ENCODE measurements at places on chromosomes 12 and 14. TPM values are rescaled to one million over a fixed set of nuclear protein-coding genes. Genes with fewer than 3 reads are reported as not detected.

Gene SMOC1
- not detected for total RNA-seq

Gene PLXNC1
- total RNA-seq = 0.16 TPM

Gene FRMD6
- total RNA-seq = 404 TPM

Gene TMEM63C
- total RNA-seq = 0.65 TPM

Gene LHX5
- total RNA-seq = not detected

Gene AKT1
- total RNA-seq = 144 TPM

Gene ZNF891
- total RNA-seq = 0.32 TPM

Gene IFI27
- total RNA-seq = 857 TPM

Gene PTPRR
- 0.65 TPM for total RNA-seq

Gene SRP54
- total RNA-seq = 88.8 TPM

Gene VRTN
- total RNA-seq = not detected

Gene NPAS3
- 0.38 TPM for total RNA-seq

Gene ABCC9
- total RNA-seq = under 0.01 TPM

Gene BDKRB1
- total RNA-seq = not detected

Gene CLEC1B
- not detected for total RNA-seq

Gene DACT1
- 0.32 TPM for total RNA-seq

Gene UBC
- 2,490 TPM for total RNA-seq

Gene PRH2
- not detected for total RNA-seq

Gene GPRC5D
- total RNA-seq = not detected

Gene KLRC3
- not detected for total RNA-seq

Gene GPR68
- total RNA-seq = 1.5 TPM

Gene HOTAIR
- not detected for total RNA-seq

Gene TPPP2
- not detected for total RNA-seq

Gene CISTR
- not detected for total RNA-seq

Gene ANKS1B
- total RNA-seq = 0.19 TPM

Gene MSI1
- not detected for total RNA-seq
